ENCODE measurements at places on chromosomes 6 and 20. TPM values are rescaled to one million over a fixed set of nuclear protein-coding genes. Genes with fewer than 3 reads are reported as not detected.

GRCh38 chr6:144639654-144640053 lies 354.5 kb downstream of the UTRN start:
- no peak overlapping the region for H3K27ac ChIP-seq
- H3K36me3 ChIP-seq: no peaks in the 10 kb centered on the region
- no peak for DNase-seq
- no peaks in the 10 kb centered on the region for H3K27me3 ChIP-seq
- no peak overlapping the region for H3K4me3 ChIP-seq

GRCh38 chr6:136737374-136737844 lies 54.9 kb downstream of the MAP3K5 start:
- DNase-seq: no peak
- H3K4me1 ChIP-seq: no peaks in the 10 kb centered on the region
- H3K4me3 ChIP-seq: no peak overlapping the region
- H3K27me3 ChIP-seq: no peaks in the 10 kb centered on the region

DNA sequence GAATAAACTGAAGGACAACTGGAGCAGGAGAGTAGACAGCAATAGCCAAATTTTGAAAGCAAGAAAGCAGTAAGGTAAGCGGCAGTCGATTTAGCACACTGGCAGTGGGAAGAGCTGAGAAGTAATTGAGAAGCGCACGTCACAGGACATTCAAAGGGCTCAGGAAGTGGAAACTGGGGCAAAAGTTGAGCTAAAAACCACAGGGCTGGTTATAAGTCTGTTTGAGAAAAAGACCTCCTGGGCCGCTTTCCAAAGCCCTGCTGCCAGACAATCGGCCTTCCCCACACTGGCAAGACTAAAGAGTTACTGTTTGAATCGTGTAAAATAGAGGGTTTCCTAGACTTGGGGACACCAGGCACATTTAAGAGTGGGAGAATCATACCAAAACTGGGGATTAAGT lies 161.4 kb downstream of the DNAH8 start:
- H3K4me3 ChIP-seq: no peak overlapping the region
- H3K4me1 ChIP-seq: no peaks in the 10 kb centered on the region
- no peaks in the 10 kb centered on the region for H3K36me3 ChIP-seq
- H3K27me3 ChIP-seq: peaks cover 17% of the 10 kb centered on the region

- H3K27ac ChIP-seq: no peak overlapping the region
- H3K4me1 ChIP-seq: peaks cover under 1% of the 10 kb centered on the region
- no peaks in the 10 kb centered on the region for H3K27me3 ChIP-seq
- DNase-seq: no peak
- H3K4me3 ChIP-seq: no peak overlapping the region
Measured at GRCh38 chr20:48940170-48940569, 18.7 kb downstream of the ARFGEF2 start.

GRCh38 chr20:9458138-9458796 lies 56.1 kb upstream of the LAMP5 start:
- peaks cover 20% of the 10 kb centered on the region for H3K4me1 ChIP-seq
- H3K36me3 ChIP-seq: no peaks in the 10 kb centered on the region
- H3K4me3 ChIP-seq: no peak overlapping the region
- H3K27ac ChIP-seq: no peak overlapping the region
- no peak for DNase-seq

- no peaks in the 10 kb centered on the region for H3K36me3 ChIP-seq
- DNase-seq: no peak
- no peaks in the 10 kb centered on the region for H3K27me3 ChIP-seq
Measured at GRCh38 chr6:21392177-21392576, 201.4 kb upstream of the SOX4 start.

DNA sequence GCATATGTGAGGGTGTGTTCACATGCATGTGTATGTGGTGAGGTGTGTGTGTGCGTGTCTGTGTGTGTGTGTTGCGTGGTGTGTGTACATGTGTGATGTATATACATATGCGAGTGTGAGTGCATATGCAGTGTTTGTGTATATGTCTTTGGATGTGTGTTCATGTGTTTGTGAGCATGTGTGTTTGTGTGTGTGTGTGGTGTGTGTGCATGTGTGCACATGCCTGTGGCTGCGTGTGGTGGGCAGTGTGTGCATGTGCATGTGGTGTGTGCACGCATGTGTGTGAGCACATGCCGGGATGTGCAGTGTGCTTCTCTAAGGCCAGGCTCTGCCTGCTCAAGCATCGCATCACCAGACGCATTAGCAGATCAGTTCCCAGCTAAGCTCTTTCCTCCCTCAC lies 5.7 kb downstream of the THBS2 start:
- no peak overlapping the region for H3K27ac ChIP-seq
- H3K4me3 ChIP-seq: no peak overlapping the region
- no peaks in the 10 kb centered on the region for H3K36me3 ChIP-seq
- no peak for DNase-seq
- no peaks in the 10 kb centered on the region for H3K27me3 ChIP-seq

GRCh38 chr6:5260111-5260620 lies 584 bp downstream of the LYRM4 start:
- peak; percentile 62 for DNase-seq

DNA sequence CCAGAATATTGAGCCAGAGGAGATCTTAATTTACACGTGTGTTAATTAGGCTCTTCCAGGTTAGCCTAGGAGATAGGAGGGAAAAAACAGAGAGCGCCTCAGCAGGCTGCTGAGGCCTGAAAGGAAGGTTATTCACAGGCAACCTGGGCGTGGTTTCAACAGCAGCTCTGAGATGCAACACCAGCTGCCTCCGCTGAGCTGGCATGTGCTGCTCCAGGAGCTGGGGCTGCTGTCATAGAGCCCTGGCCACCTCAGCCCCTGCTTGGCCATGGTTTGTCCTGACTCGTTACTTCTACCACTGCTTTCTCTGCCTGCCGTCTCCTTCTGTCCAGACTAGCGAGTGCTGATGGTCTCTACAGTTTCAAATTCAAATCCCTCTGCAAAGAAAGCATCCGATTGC lies 32.4 kb upstream of the RPP40 start:
- H3K27me3 ChIP-seq: no peaks in the 10 kb centered on the region
- no peak for DNase-seq
- no peaks in the 10 kb centered on the region for H3K4me1 ChIP-seq
- H3K27ac ChIP-seq: no peak overlapping the region

DNA sequence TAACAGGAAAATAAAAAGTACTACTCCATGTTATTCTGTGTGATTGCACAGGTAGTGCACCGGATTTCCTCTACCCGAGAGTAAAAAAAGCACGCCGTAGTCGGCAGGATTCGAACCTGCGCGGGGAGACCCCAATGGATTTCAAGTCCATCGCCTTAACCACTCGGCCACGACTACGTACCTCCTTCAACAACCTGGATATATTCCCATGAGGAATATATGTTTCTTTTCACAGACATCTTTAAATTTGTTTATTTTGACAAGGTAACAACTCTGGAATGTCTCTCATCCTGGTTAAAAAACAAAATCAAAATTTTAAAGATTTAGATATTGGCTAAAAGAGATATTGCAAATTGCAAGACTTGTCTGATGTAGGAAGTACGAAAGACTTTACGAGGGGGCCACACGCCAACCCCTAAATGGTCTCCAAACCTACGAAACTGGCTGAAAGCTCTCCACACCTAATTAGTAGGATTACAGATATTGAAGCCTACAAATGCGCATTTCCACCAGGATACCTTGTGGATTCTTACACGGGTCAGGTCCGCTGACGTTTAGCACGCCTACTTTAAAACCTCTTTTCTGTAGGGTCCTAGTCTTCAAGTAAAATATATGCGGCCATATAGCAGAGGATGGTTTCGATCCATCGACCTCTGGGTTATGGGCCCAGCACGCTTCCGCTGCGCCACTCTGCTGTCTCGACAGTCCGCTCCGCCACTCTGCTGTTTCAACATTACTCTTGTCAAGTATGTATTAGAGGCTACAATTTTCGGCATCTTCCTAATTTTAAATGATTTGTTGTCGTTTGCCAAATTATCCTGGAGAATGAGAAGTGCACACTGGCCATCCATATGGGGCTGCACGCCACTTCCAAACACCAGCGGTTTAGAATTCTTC lies 52.2 kb upstream of the BTN3A2 start:
- no peak overlapping the region for H3K27ac ChIP-seq
- H3K36me3 ChIP-seq: no peaks in the 10 kb centered on the region
- DNase-seq: peak; percentile 95
- no peaks in the 10 kb centered on the region for H3K27me3 ChIP-seq

BHLHE23 gene
- not detected for total RNA-seq

EPPIN gene
- not detected for total RNA-seq

LHFPL5 gene
- not detected for total RNA-seq

ADIG gene
- total RNA-seq: not detected

SERINC1 gene
- 227 TPM for total RNA-seq

TFAP2C gene
- 1.1 TPM for total RNA-seq

TMEM170B gene
- total RNA-seq: under 0.01 TPM

PAK5 gene
- total RNA-seq: not detected

Data from SJSA1 (cell line).